ENCODE measurements at places on chromosomes 11 and 22.

DNA sequence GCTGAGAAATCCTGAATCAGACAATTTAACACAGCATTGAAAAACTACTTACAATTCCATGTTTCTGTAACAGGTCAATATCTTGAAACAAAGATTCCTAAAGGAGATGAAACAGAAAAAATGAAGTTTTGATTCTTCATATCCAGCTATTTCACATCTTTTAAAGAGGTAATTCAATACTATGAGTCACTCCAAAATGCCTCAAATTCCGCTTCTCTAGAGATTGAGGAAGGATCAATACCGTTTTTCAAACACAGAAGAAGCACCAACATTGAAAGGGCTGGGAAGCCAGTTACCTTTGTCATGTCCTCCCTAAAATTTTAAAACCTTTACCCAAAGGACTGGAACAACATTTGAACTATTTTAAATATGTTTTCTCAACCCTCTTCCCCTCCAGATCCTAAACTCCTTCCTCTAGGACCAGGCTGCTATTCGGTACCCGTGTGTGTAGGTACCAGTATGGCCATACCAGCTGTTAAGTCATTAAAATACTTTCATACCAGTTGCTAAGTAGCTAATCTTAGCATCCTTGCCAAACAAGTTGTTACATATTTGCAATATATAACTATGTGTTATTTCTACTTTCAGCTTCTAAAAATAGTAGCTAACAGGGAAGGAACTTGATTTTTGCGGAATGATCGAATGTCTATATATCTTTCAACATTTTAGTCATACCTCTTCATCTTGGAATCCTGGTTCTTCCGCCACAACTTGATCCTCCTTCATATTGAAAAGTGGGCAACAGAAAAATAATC lies 2.3 kb downstream of the DMC1 start:
- DNase-seq, result no peak

DNA sequence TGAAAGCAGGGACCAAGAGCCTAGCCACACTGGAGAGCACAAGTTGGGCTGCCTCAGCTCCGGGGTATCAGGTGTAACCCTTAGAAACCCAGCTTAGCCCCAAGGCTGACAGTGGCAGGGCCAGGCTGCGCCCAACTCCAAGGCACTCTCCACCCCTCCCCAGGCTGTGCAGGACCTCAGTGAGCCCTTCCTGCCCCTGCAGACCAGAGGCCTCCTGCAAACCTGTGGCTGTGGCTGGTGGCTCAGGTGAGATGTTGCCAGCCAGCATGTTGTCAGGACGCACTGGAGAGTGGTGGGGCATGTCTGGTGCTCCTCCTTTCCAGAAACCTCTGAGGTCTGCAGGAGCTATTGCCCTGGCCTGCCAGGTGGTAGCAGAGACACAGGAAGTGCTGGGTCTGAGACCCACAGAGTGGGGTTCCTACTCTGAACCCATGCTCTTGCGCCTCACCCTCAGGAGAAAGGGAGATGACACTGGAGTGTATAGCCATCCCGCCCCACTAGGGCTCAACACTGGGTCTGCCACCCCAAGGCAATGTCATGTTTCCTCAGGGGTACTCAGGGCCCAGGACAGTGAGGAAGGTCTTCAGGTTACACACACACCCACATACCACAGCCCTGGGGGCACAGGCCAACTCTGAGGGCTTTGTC lies 2.4 kb upstream of the SCARF2 start:
- no peak for DNase-seq

- no peak for DNase-seq
Measured at GRCh38 chr11:130413405-130414106, 14.9 kb downstream of the ADAMTS8 start.

DNA sequence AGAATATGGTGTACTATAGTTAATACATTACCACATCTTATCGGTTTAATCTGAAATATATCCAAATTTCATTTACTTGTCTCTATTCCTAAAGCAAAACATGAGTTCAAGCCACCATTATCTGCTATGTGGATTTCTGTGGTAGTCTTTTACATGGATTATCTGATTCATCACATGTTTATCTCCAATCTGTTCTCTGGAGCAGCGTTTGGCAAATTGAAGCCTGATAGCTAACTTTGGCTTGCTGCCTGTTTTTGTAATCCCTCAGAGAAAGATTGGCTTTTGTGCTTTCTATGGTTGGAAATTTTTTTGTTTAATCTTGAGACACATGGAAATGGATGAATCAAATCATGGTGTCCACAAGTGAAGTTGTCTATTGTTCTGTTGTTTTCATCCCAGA lies 274.3 kb downstream of the JRKL start:
- no peak for DNase-seq

DNA sequence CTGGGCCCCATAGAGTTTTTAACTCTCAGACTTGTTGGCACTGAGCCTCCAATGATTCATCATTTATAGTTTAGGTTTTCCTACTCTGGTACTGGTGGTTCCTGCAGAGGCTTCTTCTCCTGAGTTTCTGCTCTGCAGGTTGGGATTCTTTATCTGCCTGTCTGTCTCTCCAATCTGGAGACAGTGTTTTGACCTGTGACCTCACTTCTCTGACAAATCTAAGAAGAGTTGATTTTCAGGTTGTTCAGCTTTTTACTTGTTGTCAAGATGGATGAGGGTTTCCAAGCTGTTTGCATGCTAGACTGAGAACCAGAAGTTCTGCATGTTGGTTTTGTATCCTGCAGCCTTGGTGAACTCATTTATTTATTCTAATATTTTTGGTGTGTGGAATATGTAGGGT lies 63.9 kb downstream of the JAM3 start:
- no peak for DNase-seq

- no peak for DNase-seq
Measured at GRCh38 chr11:12272821-12273617, 104.4 kb upstream of the PARVA start.
